GOT3 (cell line): ENCODE measurements at places on chromosomes 1 and 21.

DNA sequence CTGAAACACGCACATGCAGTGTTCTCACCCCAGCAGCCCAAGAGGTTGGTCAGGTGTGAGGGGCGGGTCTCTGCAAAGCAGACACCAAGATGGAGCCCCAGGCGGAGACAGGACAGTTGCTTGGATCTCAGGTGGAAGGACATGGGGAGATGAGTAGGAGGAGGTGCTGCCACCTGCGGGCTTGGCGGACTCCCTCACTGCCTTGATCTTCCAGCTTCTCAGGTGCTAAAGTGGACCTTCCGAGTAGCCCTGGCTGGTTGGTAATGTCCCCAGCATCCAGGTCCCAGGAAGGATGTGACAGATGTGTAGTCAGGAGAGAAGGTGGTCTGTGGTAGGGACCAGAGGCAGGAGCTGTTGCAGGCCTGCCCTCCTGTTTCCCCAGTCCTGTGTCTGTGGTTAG, 114.1 kb downstream of the AJAP1 start:
- DNase-seq: no peak

DNA sequence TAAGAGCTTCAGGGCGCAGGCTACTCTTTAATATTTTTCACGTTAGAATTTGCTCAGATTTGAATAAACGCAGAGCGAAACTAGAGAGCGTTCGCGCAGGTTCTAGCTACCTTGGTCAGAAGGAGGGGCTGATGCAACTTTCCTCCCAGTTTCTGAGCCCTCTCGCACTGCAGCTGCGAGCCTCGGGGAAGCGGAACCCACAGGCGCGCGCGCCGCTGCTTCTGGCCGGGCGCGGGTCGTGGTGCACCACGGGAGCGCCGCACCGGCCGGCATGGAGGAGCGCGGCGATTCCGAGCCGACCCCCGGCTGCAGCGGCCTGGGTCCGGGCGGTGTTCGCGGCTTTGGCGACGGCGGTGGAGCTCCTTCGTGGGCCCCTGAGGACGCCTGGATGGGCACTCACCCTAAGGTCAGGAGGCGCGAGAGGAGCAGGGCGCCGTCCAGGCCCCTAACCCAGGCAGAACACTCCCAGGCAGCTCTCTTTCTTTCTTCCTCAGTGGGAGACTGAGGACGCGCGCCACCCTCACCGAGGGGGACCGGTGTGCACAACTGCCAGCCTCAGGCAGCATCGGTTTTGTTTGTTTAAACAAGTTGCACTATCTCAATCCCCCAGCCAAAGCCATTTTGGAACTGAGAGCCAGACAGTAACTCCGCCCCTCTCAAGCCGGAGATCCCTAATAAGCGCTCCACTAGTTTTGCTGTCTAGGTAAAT, at the start of gene TSEN15:
TSS of gene TSEN15 (plus strand) at position 246 of the 709 bp plus-strand sequence. CDS start at position 272, 26 bp downstream.
- DNase-seq: no peak

DNA sequence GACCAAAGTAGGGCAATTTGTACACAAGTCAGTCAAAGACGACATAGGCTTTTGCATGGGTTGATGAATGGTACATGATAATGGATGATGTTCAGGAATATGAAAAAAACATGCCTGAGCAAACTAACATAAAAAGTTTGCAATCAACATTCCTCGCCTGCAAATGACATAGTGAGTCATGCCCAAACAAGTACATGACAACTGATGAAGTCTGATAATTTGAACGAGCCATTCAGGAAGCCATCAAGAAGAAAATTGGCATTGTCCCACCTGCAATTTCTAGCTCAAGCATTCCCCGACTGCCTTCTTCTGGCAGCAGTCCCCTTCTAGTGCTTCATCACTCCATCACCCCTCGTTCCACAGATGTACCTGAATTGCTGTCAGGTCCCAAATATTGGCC, 118.4 kb upstream of the NR5A2 start:
- DNase-seq: no peak

DNA sequence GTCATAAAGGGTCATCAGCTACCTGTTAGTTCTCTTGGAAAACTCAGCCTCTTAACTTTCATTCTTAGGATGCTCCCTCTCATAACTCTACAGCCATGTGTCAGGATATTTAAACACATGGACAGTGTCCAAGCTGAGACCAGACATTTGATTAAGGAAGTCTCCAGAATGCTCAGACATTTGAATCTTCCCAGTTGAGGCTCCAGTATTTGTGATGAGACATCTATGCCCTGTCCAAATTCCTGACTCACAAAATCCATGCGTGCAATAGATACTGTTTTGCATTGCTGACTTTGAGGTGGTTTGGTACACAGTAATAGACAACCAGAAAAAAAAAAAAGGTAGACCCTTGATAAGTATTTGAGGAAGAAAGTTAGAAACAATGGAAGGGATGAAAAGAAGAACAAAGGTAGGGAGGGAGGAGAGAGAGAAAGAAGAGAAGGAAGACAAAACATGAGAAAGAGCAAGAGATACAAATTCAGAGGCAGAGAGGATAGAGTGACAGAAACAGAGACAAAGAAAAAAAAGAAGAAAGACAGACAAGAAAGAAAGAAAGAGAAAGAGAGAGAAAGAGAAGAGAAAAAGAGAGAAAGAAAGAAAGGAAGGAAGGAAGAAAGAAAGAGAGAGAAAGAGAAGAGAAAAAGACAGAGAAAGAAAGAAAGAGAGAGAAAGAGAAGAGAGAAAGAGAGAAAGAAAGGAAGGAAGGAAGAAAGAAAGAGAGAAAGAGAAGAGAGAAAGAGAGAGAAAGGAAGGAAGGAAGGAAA, 275.5 kb upstream of the PRMT6 start:
- DNase-seq: no peak

- no peak for DNase-seq
Observed at GRCh38 chr21:44710756-44711326, 531 bp downstream of the TSPEAR start.

- DNase-seq: no peak
Observed at GRCh38 chr1:189149547-189150375, 1327.9 kb downstream of the BRINP3 start.

- peak; percentile 27 for DNase-seq
Observed at GRCh38 chr1:15799928-15800835, 7.3 kb downstream of the UQCRHL start.

- no peak for DNase-seq
Observed at GRCh38 chr21:28334407-28334806, 658.3 kb downstream of the LTN1 start.

- DNase-seq: no peak
Observed at GRCh38 chr1:184494929-184495328, 108.1 kb downstream of the C1orf21 start.

- DNase-seq: no peak
Observed at GRCh38 chr21:41573902-41574690, 66.1 kb upstream of the TMPRSS2 start.

- no peak for DNase-seq
Observed at GRCh38 chr1:209882942-209883340, 55.1 kb upstream of the SYT14 start.

DNA sequence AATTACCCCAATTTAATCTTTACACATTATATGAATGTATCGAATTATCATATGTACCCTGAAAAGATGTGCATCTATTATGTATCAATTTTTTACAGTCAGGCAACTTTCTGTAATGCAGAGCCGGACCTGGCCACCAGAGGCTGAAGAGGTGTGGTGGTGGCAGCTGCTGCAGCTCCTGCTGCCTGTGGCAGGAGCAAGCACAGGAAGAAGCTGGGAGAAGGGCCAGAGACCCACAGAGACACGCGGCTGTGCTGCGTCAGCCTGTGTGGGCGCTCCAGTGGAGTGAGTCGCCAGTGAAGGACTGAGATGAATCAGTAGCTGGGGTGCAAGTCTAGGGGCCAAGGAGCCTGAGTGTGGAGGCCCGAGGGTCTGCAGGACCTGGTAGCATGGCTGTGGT, 74.3 kb upstream of the COG2 start:
- no peak for DNase-seq

DNA sequence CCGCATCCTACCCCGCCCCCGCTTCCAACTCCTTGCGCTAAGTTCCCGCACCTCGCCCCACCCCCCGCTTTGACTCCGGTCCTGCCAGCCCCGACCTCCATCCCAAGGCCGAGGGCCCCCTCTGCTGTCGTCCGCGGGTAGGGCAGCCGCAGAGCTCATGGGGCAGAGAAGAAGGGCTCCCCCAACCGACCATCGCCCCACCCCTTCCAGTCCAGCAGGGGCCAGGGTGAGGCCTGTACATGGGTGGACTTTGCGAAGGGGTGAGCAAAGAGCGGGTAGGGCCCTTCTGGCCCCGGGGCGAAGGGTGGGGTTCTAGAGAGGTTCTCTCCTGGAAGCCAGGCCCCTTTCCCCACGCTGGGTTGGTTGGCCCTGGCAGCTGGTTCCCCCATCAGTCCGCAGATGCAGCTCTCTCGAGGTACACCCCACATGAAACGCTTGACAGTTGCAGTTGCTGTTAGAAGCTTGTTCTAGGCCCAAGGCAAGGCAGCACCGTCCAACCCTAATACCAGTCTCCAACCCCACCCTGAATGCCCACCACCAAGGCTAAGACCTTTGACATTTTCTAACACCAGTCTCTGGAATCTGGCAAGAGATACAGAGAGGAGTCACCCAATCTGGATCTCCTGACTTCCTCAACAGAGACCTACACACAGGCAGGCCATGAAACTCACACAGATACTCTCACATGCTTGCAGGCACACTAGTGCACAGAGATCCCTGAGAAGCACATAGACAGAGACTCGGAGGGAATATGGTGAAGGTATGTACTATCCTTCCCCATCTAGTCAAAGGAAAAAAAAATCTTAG, 25.3 kb upstream of the ADGRB2 start:
- peak; percentile 78 for DNase-seq

DNA sequence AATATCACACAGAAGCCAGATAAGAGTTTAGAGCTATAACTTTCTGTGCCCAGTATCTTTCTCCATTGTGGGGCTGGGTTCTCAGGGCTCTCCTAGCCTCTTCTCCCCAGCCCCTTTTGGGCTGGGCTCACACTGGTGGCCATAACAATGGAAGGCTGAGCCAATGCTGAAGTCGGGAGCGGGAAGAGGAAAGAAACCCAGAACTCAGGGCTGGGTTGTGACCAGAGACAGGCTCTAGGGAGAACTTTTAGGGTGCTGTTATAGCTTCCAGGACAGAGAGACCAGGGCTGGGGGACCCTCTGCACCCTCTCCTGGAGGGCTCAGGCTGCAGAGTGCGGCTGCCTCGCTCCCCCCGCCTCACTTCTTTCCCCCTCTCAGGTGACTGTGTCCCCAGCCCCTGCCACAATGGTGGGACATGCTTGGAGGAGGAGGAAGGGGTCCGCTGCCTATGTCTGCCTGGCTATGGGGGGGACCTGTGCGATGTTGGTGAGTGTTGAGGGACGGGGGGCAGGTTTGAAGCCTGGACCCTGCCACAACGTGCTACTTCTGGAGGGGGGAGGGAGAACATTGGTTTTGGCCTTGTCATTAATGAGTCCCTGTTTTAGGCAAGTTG, 14.1 kb downstream of the BCAN start:
- no peak for DNase-seq
